ENCODE measurements at places on chromosomes 7 and 10.

- no peak for DNase-seq
Observed at GRCh38 chr10:17647326-17647725, 3.4 kb downstream of the STAM start.

DNA sequence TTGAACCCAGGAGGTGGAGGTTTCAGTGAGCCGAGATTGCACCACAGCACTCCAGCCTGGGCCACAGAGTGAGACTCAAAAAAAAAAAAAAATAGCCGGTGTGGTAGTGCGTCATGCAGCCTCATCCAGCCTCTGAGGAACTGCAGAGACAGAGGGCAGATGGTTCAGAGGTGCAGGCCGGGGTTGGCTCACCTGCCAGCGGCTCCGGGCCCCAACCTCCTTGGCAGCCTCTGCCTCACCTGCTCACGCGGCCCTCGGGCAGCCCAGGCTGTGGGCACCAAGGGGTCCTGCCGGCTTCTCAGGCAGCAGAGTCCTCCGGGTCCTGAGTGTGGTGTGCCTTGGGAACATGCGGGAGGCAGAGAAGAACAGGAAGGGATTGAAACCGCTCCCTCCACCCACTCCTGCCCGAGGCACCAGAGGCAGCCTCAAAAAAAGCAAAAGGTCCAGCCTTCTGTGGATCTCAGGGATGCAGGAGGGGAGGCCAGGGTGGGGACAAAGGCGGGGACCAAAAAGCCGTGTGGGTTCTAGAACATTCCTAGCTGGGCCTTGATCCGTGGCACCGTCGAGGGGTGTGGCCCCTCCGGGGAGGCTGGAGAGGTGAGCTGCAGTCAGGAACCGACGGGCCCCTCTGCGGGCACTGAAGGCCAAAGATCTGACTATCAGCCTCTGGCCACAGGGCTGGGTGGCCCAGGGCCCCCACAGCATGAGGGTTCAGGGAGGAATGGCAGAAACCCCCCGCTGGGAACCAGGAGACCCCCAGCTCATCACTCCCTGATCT is 55.4 kb upstream of the DNAJB6 start:
- no peak for DNase-seq

- no peak for DNase-seq
Observed at GRCh38 chr7:37482505-37482904, 33.8 kb upstream of the ELMO1 start.

DNA sequence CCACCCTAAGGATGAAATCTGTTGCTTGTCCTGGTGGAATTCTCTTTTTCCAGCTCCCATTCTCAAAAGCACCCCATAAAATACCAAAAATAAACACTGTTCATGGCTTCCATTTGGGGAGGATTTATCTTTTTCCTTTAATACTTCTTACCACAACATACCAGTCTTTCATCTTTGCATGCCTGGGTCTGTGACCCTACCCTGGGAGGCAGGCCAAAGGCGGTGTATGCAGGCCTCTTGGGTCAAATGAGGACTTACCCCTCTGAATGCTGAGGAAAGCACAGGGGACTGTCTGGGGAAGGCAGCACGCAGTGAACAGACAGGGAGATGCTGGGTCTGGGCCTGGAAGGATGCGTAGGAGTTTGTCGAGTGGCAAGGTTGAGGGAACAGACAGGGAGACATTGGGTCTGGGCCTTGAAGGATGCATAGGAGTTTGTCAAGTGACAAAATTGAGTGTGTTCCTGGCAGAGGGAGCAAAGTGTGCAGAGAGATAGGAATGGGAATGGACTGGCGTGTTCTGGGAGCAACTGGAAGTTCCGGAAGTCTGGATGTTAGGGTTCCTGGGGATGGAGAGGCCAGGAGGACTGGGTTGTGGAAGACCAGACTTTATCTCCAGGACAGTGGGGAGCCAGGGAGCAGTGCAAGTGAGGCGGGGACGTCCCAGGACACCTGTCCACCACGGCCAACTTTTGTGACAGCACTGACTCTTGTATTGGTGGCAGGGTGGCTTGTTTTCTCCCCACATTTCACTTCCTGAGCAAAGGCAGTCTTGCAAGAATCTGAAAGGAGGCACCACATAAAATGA is 40.8 kb downstream of the MYL10 start:
- DNase-seq: no peak

DNA sequence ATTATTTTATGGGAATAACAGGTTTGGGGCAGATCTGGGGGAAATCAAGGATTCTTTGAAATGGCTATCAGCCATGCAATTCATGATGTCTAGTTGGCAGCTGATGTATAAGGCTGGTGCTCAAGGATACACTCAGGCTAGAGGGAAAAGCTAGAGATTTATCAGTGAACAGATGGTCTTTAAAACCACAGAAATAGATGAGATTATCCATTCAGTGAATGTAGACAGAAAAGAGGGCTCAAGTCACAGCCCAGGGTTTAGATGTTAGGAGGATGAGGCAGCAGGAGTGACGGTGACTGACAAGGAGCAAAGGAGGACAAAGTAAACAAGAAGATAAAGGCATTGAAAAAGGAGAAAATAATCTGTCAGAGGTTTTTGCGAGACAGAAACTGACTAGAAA is 238.7 kb downstream of the CDK14 start:
- no peak for DNase-seq

DNA sequence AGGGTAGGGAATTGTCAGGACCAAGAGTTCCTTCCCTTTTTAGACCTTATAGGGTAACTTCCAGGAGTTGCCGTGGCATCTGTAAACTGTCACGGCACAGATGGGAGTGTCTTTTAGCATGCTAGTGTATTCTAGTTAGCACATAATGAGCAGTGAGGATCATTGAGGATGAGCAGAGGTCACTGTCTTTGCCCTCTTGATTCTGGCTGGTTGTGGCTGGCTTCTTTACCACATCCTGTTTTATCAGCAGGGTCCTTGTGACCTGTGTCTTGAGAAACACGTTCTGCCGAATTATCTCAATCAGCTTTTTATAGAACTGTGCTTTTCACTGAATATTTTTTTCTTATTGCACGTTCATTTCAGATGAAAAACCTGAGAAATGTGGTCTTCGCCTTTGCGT is 41.5 kb downstream of the MINPP1 start:
- no peak for DNase-seq

Measured in stromal cell of bone marrow (primary cell).